ENCODE measurements at places on chromosomes 5 and 9. TPM values are rescaled to one million over a fixed set of nuclear protein-coding genes. Genes with fewer than 3 reads are reported as not detected.

DNA sequence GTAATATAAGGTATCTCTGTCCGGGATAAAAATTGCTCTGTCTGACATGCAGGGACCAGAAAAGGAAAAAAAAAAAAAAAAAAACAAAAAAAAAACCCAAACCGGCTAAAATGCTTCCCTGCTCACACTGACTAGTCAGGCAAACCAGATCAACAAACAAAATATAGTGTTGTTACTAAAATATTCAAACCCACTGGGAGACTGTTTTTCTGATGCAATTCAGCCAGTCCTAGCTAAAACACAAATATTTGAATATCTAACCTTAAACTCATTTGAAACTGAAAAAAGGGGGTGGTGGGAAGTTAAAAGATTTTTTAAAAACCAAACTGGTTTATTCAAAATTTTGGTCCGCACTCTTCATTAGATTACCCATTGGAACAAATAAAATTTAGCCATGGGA lies 61.0 kb downstream of the APBA1 start:
- no peak for DNase-seq

GRCh38 chr5:176180339-176180738 lies 57.9 kb upstream of the SIMC1 start:
- DNase-seq, result no peak

DNA sequence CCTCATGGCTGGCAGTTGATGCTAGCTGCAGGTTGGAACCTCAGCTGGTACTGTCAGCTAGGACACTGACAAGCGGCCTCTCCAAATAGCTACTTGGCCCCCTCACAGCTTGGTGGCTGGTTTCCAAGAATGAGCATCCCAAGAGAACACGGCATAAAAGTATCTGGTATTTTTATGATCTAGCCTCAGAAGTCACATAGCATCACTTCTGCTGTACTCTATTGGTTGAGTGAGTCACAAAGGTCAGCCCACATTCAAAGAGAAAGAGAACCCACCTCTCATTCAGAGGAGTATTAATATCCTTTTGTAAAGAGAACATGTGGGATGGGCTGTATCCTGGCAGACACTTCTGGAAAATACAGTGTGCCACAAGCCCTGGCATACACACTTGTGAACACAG lies 6.0 kb upstream of the SIL1 start:
- DNase-seq, result no peak

DNA sequence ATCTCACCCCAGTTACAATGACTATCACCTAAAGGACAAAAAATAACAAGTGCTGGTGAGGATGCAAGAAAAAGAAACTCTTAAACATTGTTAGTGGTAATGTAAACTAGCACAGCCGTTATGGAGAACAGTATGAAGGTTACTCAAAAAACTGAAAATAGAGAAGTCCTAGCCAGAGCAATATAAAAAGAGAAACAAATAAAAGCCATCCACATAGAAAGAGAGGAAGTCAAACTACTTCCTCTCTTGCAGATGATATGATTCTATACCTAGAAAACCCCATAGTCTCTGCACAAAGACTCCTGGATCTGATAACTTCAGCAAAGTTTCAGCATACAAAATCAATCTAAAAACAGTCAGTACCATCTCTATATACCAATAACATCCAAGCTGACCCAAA lies 221.5 kb upstream of the FAM174A start:
- no peak for DNase-seq

- DNase-seq, result no peak
These were observed 22.2 kb downstream of the TNFSF8 start for GRCh38 chr9:114908104-114908622.

DNA sequence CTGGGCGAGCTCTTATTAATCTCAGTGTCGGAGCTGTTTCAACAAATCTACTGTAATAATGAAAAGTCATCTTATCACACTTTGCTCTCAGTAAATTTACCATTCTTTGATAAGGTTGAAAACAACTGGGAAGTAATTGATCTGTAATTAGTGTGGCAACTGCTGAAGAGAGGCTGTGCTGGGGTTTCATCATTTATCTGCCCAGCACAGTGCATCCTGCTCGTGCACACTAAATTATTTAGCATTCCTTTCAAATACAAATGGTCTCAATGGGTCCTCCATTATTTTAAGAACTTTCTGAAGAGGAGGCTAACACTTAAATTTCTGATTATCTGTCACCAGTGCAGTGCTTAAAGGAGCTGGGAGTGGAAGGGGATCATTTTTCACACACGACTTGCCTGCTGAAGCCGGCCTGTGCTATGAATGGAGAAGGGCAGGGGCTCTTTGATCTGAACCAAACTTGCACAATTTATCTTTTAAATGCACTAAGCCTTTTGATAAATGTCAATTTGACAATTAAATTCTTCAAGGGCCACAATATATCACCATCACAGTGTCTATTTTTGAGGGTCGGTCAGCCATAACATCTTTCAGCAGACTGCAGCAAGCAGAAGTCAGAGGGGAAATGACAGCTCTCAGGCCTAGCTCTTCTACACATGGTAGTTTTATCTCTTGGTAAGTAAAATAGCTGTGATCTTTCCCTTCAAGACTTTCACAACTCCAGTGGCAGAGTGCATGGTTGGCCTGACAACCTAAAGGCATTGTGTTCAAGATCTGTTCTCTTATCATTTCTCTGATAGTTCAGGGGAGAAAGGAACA lies 106.4 kb upstream of the EFNA5 start:
- no peak for DNase-seq

DNA sequence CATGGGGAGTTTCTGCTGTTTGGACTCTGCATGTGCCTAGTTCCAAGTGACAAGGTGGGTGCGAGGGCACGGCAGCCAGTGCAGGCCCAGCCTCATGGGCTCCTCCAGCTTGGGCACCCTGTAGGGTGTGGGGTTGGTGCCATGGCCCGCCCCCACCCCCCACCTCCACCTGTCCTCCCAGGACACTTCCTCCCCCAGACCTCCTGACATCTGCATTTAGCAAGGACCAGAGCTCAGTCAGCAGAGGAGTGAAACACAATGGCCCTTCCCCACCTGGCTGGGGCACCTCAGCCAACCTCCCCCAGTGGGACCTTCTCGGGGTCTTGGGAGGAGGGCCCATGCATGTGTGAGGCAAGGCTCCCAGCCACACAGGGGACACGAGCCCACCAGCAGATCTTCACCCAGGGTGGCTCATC lies 1.9 kb upstream of the NKD2 start:
- no peak for DNase-seq

- no peak for DNase-seq
These were observed 19.6 kb downstream of the ETF1 start for GRCh38 chr5:138523406-138523805.

DNA sequence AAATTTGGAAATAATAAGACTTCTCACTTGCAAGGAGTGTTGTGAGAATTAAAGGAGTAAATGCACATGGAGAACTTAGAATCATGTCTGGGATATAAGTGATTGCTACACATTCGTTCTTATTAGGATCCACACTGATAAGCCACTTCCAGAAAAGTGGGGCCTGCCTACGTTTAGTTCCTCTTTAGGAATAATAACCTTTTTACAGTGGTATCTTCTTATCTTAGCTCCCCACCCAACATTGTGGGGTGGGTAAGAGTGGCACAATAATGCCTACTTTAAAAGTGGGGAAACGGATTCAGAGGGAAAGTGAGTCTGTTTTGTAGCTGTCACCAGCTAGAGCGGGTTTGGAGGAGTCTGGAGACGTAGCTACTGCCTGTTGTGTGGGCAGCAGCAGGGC lies 16.0 kb downstream of the DOCK2 start:
- DNase-seq, result no peak

- no peak for DNase-seq
These were observed 55.3 kb downstream of the OR2K2 start for GRCh38 chr9:111274737-111275136.

GRCh38 chr9:20865347-20865746 lies 166.1 kb downstream of the HACD4 start:
- no peak for DNase-seq

DNA sequence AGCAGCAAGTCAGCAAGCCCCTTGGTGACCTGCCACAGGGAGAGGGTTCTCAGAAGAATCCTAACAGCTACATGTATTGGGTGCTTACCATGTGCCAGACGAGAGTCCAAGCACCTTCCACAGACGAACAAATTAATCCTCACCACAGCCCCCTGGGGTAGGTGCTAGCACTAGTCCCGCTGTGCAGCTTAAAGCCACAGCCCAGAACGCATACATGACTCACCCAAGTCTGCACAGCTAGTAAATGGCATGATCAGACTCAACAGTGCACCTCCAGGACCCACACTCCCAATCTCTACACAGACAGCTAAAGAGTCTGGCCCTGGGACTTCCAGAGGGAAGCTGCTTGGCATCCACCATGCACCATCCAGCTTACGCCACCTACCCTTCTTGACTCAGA lies 111.5 kb downstream of the PAX5 start:
- no peak for DNase-seq

- DNase-seq, result no peak
These were observed 157.2 kb downstream of the MED10 start for GRCh38 chr5:6221141-6221626.

- peak; percentile 74 for DNase-seq
These were observed 216.7 kb downstream of the NFIB start for GRCh38 chr9:14097215-14097614.

- DNase-seq, result no peak
These were observed 104.0 kb upstream of the LMX1B start for GRCh38 chr9:126509718-126510117.

- no peak for DNase-seq
These were observed 72.4 kb downstream of the UGCG start for GRCh38 chr9:111969061-111969460.

DNA sequence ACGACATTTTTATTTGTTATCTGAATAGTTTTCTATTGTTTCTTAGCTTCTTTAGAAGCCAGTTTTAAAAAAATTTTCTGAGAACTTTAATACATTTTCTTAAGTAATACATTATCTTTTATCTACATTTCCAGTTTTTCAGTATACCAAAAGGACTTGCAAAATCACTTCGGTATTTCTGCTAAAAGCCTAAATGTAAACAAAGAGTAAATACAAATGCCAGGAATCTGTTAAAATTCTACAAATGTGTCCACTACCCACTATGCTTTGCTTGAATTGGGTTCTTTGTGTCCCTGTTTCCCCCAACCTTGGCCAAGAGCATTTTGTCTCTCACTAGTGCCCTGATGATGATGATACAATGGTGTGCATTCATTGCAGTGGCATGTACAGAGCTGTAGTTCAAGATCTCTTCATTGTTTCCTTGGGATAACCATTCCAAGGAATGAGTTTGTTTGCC lies 611.2 kb downstream of the NR2F1-AS1 start:
- no peak for DNase-seq

- no peak for DNase-seq
These were observed 164.2 kb downstream of the ACTL7B start for GRCh38 chr9:108691614-108692013.

DNA sequence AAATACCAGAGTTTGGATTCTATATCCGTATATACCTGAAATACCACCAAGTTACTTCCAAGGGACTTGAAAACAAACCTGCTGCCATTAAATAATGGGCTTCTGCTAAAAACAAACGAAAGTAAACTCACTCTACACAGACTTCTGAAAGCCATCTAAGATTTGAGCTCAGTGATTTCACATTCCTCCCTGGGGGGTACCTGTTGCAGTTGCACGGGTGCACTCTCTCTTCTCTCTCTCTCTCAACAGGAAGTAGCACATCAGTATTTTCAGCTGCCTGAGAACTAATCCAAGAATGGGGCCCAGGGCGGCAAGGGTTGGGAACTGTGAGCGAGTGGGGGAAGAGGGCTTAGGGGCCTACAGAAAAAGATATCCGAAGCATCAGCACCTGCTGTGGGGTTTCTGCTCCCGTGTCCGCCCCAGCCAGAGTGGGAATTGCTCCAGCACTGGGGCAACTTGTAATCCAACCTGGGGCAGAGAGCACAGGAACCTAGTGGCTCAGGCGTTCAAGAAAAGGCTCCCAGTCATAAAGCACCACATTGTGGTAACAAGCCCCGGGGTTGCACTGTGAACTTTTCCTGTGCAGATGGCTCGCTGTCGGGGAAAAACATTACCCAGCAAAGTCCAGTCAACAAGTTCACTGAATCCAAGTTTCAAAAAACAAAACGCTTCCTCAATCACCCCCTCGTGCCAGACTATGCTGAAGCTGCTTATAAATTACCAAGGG lies 99.8 kb downstream of the EFNA5 start:
- DNase-seq, result no peak

- no peak for DNase-seq
These were observed 134.7 kb downstream of the SEMA6A start for GRCh38 chr5:116439905-116440304.

GRCh38 chr5:86617309-86617755 lies 409 bp upstream of the COX7C start:
- no peak for DNase-seq

DNA sequence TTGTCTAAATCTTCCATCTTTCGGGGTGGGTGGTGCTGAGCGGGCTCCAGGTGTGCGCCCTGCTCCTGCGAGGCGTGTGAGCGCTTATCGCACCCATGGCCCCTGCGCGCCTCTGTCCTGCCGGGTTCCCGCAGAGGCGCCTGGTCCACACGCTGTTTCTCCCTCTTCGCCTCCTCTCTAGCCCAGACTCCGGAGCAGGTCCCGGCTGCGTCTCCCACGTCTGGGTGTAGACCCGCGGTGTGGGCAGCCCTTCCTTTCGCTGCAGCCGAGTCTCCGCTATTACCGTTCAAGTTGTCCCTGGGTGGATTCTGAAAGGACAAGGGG lies 40.5 kb upstream of the PLEKHG4B start:
- no peak for DNase-seq

The C8G gene
- not detected for total RNA-seq

The PCDHGA9 gene
- 4.5 TPM for total RNA-seq

The OTP gene
- not detected for total RNA-seq

The TEX48 gene
- total RNA-seq, result not detected

The LCNL1 gene
- total RNA-seq, result not detected

The MPDZ gene
- 40.9 TPM for total RNA-seq

The CORO2A gene
- 0.64 TPM for total RNA-seq
